Caco-2 (cell line): ENCODE measurements at places on chromosomes 16 and 17. TPM values are rescaled to one million over a fixed set of nuclear protein-coding genes. Genes with fewer than 3 reads are reported as not detected.

GRCh38 chr17:49370971-49371834 lies 9.2 kb upstream of the ZNF652 start:
- DNase-seq: peak; percentile 55

- no peak for DNase-seq
Observed at GRCh38 chr16:85908889-85909589, 10.1 kb downstream of the IRF8 start.

DNA sequence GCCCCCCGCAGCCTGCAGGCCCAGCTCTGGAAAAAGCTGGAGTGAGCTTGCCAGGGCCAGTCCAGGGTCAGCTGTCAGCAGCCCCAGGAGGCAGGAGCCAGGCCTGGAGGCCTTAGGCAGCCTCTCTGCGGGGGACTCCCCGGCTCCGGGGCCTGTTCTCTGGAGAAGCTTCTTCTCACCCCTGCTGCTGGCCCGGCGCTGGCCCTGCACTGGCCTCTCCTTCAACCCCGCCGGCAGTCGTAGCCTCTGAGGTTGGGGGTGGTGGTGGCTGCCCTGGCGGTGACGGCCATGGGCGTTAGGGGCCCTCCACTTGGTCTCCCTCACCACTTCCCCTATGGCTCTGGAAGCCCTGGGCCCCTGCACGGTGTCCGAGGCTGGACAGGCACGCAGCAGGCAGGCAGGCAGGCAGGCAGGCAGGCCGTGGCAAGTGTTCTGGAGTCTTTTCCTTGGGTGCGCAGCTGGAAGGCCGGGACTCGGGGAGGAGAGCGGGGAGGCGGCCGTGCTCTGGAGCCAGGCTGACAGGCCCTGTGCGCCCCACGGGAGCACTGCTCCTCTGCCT lies 2.1 kb downstream of the FOXF1 start:
- DNase-seq: no peak

DNA sequence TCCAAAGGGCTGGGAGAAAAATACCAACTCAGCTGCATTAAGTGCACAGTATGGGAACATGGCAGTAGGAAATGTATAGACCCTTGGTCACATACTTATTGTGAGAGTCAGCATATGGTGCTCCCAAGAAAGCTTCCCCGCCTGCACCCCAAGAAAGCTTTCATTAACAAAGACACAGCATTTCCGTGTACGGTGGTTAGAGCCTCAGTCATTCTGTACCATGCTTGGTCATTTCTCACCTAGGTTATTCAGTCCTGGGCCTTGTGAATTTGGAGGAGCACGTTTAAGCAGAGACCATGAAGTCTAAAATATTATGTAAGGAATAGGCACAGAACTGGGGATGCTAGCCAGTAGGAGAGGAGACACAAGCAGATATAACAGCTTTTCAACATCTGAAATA lies 56.1 kb downstream of the ESRP2 start:
- no peak for DNase-seq

DNA sequence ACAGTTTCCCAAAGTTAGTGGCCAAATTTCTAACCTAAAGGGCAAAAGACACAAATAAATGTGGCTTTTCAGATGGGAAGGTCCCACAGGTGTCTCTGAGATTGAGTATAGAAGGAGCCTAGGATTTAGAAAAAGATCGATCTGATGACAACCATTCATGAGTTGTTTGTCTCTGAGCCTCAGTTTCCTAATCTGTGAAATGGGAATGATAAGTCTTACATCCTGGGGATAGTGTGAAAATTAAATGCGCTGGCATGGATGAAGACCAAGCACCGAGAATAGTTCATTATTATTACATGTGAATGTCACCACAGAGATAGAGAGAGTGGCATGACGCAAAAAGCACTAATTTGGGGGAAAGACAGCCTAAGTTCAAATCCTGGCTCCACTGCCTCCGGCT lies 7.2 kb downstream of the CDH5 start:
- no peak for DNase-seq

Gene NFATC2IP
- 50.6 and 58.2 TPM in 2 replicates for total RNA-seq

Gene CPHXL2
- not detected in 2 replicates for total RNA-seq

Gene KIF2B
- not detected in 2 replicates for total RNA-seq

Gene RAB26
- 1.0 and 1.2 TPM in 2 replicates for total RNA-seq

DNA sequence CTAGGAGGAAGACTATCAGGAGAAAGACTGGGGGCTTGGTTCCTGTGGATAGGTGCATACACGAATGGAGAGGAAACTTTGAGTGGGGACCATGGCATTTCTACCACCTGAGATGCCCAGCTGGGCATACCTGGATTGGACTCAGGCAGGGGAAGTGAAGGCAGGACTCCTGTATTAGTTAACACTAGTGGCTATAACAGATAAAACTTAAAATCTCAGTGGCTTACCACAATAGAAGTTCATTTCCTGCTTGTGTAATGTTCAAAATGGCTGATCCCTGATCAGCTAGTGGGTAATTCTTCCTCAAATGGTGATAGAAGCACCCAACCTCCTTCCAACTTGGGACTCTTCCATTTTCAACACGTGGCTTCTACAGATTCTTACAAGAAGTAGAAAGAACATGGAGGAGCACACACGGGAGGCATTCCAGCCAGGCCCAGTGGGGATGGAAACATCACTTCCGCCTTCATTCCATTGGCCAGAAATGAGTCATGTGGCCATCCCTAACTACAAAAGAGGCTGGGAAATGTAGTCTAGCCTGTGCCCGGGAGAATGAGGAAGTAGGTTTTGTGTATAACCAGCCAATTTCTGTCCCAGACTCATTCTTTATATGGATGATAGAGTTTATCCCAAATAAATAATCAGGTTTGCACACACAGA lies 112.1 kb downstream of the UTP18 start:
- peak; percentile 82 for DNase-seq

DNA sequence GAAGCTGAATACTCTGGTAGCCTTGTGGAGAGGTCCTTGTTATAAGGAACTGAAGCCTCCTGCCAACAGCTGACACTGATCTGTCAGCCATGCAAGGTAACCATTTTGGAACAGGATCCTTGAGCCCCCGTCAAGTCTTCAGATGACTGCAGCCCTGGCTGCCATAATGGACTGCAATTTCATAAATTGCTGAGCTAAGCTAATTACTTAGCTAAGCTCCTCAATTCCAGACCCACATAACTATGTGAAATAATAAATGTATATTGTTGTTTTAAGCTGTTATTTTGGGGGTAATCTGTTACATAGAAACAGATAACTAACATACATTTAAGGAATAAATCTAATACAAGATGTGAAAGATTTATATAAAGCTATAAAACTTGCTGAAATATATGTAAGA lies 16.6 kb downstream of the ADAT1 start:
- no peak for DNase-seq

Gene CAVIN1
- total RNA-seq: 143 and 173 TPM in 2 replicates

- no peak for DNase-seq
Observed at GRCh38 chr17:82528484-82529265, 9.1 kb downstream of the FOXK2 start.

Gene TBC1D3E
- not detected in 2 replicates for total RNA-seq

DNA sequence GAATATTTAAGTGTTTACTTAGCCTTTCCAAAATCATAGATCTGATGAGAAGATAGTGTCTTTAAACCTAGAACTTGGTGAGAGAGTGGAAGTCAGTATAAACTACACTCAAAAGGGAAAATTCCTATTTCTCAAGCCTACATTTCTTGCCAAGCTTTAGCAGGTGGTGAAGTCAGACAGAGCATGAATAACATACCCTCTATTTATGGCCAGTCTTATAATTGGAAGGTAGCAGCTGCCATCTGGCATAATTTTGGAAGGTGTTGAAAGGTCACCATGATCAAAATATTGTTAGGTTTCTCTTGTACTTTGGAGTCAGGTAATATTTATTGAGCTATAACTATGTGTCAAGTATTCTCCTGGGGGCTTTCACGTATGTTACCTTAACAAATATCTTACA lies 729.3 kb upstream of the KIF2B start:
- no peak for DNase-seq

- DNase-seq: peak; percentile 82
Observed at GRCh38 chr16:67537636-67538591, 9.3 kb downstream of the RIPOR1 start.

DNA sequence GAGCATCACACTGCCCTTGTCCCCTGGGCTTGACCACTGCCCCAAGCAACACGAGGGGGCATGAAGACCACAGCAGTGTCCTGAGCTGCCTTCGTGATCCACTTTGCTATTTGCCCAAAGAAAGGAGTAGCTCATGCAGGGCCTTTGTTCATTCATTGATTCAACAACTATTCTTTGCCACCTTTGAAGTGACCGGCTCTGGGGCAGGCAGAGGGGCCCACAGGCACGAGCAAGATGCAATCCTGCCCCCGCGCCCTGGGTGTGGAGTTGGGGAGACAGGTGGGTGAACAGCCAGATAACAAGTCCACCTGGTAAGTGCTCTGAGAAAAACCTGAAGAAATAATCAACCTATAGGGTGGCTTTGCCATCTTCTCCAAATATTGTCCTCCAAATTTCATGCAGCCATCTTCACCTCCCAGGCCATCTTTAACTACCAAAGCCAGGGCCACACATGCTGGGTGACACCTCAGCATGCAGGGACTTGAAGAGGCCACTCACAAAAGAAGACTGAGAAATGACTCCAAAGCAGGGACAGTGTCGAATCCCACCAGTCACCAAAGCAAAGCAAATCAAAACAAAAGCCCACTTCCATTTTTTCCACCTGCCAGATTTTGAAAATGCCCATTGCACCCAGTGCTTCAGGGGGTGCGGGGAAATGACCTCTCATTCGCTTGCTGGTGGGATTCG lies 18.2 kb upstream of the RBFOX3 start:
- DNase-seq: peak; percentile 81

DNA sequence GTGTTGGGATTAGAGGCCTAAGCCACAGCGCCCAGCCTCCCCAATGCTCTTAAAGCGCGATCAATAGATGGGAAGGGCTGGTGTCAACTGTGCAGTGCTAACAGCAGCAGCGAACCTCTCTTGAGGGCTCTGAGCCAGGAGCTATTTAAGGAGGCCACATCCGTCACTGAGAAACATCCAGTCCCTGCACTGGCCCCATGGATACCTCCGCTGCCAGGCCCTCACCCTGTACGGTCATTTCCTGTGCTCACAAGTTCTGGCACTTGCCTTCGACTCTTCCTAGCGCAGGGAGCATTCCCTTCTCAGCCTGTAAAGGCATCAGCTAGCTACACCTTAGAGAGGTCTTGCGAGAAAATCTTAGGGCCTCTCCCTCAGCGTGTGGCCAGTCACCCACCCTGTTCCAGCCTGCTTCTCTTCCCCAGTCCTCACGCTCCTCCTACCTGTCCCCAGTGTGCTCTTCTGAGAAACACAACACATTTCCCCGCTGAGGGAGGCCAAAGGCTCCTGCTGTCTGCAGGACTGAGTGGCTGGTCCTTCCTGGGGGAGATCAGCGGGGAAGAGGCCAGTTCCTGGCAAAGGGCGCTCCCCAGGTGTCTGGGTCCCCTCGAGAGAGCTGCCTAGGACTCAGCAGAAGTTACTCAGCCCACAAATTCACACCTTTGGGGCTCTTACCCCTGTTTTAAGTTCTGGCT lies 28.6 kb downstream of the GTF3C1 start:
- no peak for DNase-seq

DNA sequence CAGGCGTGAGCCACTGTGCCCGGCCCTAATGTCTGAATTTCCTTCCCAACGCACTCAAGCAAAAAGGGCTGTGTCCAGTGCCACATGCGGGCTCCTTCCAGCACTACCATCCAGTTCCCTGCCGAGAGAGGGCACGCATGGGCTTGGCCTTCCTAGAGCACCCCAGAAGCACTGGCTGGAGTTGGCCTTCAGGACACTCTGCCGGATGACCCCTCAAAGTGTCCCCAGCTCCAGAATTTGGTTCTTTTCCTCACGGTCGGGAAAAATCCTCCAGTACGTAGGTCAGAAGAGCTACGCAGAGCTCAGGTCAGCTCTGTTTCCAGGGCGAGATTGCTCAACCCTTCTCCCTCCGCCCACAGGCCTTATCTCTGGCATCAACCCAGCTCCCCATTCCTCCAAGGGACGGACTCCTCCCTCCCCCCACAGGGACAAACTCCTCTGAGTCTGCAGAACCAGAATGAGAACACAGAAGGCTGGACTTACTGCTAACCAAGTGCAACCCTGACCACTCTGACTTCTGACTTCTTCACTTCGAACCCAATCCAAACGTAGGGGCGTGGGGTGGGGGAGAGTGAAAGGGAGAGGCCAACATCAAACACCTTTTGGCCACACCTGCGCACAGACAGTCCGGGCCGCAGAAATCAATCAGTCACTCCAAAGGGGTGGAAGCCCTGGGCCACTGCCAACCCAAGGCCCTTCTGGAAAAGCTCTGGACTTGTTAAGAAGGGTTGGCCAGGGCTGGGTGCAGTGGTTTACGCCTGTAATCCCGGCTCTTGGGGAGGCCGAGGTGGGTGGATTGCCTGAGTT lies 3.6 kb downstream of the CDC42EP4 start:
- peak; percentile 81 for DNase-seq

GRCh38 chr17:71342737-71343136 lies 778.1 kb upstream of the SOX9 start:
- DNase-seq: no peak

Gene ABCA9
- total RNA-seq: 0.19 and 0.27 TPM in 2 replicates

DNA sequence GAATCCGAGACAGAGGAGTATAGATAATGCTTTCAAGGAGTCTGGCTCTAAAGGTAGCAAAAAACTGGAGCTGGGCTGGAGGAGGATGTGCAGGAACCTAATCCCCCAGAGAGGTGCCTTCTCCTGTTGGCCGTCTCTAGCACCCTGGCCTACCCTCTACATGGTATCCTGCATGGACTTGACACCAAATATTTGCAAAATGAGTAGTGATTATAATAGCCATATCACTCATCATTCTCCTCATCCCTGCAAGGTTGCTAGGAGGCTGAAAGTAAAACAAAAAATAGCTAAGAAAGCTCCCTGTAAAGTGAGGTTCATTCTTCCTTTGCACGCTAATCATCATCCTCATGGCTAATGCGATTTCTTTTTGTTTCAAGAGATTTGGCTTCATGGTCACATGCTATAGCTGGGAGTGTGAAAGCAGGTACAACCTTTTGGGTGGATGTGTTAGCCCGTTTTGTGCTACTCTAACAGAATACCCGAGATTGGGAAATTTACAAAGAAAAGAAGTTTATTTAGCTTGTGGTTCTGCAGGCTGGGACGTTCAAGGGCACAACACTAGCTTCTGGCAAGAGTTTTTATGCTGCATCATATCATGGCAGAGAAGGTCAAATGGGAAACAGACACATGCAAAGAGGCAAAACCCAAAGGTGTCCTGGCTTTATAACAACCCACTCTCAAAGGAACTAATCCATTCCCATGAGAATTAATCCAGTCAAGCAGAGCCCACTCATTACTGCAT lies 27.1 kb upstream of the CIITA start:
- DNase-seq: no peak
